ENCODE measurements at places on chromosomes 3 and 15.

GRCh38 chr3:72041076-72041475, 256.1 kb upstream of the PROK2 start:
- no peak for DNase-seq

GRCh38 chr3:183490653-183491052, 62.2 kb upstream of the MCF2L2 start:
- no peak for DNase-seq

DNA sequence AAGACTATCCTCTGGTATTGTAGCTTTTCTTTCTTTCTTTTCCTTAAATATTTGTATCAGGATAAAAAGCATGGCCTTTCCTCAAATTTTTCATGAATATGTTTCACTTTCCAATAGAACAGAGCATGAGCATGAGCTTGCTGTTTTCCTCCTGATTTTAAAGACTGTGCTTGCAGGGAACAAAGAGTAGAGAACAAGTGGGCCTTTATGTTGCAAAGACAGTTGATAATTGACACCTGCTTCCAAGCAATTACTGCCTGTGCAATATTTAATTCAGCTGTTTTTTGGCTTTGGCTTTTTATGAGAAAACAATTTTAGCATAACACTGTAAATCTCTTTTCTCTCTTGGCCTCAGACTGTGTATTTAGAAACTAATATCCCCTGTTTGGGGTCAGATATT, 263.6 kb upstream of the AZI2 start:
- no peak for DNase-seq

- DNase-seq: no peak
Observed at GRCh38 chr15:91855684-91856489, 2.4 kb downstream of the SLCO3A1 start.
